RPMI8226 (cell line): ENCODE measurements at places on chromosomes 4 and X.

DNA sequence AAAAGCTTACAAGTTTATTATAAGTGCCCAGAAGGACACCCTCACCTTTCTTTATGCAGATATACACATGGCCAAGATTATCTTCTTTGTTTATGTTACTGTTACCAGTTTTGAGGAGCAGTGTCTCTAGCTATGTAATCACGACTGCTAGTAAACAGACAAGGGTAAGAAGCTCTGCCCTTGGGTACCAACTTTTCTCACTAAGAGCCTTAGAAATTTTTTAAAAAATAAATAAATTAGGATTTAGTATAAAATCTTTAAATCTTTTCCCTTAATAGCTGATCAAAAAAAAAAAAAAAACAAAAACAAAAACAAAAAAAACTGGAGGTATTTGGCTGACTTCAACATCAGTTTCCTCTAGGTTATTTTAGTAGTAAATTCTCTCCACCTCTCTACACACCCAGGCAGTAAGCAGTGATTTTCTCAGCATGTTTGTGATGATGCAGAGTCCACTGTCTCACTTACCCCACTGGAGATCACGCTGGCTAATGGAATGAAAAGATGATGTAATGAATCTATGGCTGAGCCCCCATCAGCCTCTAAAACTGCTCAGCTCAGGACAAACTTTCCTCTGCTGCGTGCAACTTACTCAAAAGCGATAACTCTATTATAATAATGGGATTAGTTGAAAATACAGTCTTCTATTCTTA is 125.9 kb downstream of the FRYL start:
- no peak for DNase-seq

DNA sequence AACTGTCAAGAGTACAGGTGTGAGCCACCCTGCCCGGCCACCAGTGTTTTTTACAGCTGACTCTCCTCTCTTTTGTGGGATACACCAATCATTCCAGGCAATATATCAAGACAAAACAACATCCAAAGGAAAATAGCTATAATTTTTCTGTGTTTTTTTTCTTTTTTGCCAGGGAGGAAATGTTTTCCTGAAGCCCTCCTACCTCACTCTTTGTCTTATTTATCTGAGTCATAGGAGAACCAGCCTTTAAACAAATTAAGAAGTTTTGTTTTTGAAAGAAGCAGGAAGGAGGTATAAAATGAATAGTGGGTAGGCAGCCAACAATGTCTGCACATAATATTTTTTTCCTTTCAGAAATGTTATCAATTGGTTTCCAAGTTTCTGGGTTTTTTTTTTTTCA is 493.9 kb downstream of the CCSER1 start:
- no peak for DNase-seq

- DNase-seq, result peak; percentile 65
Observed at GRCh38 chr4:1277667-1278665, 11.7 kb upstream of the MAEA start.

- DNase-seq, result no peak
Observed at GRCh38 chr4:188930822-188931221, 791.6 kb downstream of the TRIML1 start.

- no peak for DNase-seq
Observed at GRCh38 chr4:53587135-53587534, 4.2 kb downstream of the LNX1 start.

GRCh38 chrX:47080215-47080914 is 2.1 kb downstream of the RGN start:
- DNase-seq, result no peak

DNA sequence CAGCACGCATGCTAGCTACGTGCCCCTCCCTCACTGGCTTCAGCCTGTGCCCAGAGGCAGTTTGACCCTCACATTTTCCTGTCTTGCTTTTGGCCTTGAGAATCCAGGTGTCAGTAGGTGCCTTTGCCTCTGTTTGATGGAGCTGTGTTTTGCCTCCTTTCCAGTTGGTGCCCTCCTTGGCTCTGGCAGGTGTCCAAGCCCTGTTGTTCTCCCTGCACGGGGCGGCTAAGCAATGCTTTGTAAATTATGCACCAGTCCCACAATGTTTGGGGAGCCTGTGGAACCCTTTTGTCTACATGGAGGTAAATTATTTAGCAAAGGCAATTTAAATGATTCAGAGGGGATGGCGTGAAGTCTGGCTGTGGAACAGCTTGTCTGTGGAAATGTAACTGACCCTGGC is 202.9 kb upstream of the BOD1L1 start:
- no peak for DNase-seq

GRCh38 chr4:139593091-139593564 is 37.1 kb upstream of the SETD7 start:
- DNase-seq, result no peak

DNA sequence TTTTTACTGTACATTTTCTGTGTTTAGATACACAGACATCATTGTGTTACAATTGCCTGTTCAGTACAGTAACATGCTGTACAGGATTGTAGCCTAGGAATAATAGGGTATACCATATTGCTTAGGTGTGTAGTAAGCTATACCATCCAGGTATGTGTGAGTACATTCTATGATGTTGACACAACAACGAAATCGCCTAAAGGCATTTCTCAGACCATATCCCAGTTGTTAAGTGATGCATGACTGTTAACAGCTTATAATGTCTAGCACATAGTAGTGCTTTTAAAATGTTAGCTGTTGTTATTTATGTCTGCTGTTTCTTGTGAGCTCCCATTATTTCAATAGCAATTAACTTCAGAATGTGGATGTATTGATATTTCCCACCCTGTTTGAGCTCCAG is 4.5 kb downstream of the PRRG1 start:
- no peak for DNase-seq

- no peak for DNase-seq
Observed at GRCh38 chr4:45131020-45131419, 404.7 kb upstream of the GNPDA2 start.

DNA sequence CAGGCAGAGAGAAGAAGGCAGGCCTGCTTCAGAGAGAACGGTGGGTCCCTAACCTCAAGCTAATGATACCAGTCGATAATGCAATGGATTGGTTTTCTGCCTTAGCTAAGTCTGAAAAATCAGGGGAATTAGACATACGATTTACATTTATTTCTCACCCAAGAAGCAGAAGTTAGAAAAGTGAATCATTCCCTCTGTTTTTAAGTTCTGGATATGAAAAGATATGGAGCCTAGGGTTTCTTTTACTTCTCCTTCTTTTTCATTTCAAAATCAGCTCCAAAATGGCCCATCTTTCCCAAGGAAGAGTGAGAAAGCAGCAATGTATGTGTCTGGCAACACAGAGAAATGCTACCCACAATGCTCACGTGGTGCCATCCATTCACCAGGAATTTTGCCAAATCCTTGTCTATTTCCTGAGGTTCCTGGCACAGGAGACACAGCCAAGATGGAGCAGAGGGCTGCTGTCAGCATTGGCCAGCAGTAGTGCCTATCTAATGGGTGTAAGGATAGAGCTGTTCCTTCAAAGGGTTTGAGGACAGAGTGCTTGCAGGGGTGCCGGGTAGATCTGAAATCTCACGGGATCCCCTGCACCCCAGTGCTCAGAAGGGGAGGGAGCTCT is 231.5 kb downstream of the MAML3 start:
- no peak for DNase-seq

DNA sequence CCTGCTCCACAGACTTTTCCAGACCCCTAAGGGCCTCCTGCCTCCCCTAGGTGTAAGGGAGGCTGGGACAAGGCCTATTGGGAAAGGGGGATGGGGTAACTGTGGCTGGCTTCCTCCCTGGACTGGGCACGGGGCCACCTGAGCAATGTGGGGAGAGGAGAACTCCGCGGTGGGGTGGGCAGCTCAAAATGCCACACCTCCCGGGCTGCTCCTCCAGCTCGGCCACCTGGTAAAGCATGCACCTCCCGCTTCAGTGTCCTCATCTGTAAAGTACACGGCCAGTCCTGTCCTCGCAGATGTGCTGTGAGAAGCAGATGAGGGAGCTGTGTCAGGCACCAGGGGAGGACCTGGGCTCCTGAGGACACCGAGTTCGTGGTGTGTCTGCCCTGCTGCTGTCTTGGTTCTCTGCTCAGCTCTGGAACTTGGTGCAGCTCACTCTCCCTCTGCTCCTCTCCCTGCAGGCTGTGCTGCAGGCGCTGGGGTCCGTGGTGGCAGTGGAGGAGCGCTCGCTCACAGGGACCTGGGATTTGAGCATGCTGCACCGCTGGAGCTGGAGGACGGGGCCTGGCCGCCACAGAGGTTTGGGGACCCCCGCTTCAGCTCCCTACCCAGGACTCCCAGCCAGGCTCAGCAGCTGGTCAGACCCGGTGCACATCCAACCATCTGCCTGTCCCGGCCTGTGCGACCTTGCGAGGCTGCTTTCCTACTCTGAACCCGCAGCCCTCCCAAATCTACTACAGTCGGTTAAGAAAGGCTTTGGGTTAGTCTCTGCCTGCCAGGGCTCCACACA is 20.8 kb upstream of the MRFAP1 start:
- no peak for DNase-seq

GRCh38 chrX:54529151-54529550 is 868 bp upstream of the GNL3L start:
- no peak for DNase-seq

GRCh38 chrX:77572322-77572721 is 125.1 kb downstream of the FGF16 start:
- DNase-seq, result no peak

- no peak for DNase-seq
Observed at GRCh38 chrX:152020888-152021287, 46.4 kb upstream of the GABRE start.

- DNase-seq, result no peak
Observed at GRCh38 chr4:1777822-1778641, 15.1 kb upstream of the FGFR3 start.

DNA sequence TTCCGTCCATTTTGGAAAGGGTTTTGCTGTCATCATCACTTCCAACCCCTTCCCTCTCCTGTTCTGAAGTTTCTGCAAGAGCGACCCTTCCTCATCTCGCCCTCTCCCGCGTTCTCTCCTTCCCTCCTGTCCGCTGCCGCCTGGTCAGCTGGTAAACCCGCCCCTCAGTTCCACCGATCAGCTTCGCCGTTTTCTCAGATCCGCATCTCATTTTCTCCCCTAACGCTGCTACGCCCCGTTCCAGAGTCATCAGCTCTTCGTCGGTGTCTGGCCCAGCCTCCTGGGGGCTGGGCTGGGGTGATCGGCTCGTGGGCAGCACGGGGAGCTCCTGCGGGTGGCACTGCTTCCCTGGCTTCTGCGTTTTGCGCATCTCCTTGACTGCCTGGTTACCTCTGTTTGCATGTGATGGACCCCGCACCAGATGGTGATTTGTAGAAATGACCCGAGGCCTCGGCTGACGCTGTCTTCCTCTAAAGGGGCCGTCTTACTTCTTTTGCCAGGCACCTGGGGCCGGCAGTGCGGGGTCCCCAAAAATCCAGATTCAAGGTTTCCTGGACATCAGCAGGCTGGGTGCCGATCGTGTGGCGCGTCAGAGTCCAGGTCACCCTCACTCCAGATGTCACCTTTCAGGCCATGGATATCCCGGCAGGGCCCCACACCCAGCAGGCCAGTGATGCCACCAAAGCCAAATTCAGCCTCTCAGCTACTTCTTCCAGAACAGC is 13.4 kb downstream of the CTBP1 start:
- no peak for DNase-seq

DNA sequence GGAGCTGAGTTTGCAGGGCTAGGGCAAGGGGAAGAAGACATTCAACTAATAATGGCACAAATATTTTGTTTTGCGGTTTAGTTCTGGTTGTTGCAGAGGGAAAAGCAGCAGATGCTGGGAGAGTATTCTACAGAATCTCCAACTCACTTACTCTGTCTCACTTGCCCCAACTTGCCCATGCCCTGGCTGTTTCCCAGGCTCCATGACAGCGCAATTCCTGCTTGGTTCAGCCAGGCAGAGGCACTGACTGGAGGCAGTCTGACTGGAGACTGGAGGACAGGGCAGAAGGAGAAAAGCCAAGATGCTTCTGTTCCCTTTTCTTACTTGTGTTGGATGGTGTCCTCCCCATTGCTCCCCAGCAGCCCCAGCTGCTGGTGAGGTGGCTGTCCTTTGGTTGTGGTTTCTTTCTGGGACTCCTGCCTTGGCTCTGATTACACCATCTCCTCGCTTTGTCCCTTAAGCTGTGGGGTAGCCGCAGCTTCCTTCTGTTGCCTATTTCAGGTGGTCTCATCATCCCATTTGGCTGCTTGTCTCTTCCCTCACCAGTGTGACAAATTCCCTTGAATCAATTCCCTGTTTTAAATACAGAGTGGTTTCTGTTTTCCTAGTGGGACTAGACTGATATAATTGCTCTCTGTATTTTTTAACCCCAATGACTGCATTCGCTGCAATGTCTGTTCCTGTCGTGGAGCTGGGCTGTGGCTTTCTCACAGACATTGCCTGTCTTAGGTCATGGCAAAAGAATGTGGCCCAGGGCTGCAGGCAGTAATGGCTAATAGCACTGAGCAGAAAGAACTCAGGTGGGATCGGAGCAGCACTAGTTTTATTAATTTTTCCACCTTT is 24.2 kb upstream of the RASL11B start:
- DNase-seq, result no peak

GRCh38 chr4:26766141-26766540 is 94.5 kb upstream of the STIM2 start:
- no peak for DNase-seq

GRCh38 chr4:79364061-79364460 is 38.2 kb upstream of the NAA11 start:
- no peak for DNase-seq

- no peak for DNase-seq
Observed at GRCh38 chr4:151561551-151562256, 152.7 kb downstream of the FHIP1A start.

- peak; percentile 31 for DNase-seq
Observed at GRCh38 chrX:13750812-13751211, 16.3 kb downstream of the OFD1 start.

DNA sequence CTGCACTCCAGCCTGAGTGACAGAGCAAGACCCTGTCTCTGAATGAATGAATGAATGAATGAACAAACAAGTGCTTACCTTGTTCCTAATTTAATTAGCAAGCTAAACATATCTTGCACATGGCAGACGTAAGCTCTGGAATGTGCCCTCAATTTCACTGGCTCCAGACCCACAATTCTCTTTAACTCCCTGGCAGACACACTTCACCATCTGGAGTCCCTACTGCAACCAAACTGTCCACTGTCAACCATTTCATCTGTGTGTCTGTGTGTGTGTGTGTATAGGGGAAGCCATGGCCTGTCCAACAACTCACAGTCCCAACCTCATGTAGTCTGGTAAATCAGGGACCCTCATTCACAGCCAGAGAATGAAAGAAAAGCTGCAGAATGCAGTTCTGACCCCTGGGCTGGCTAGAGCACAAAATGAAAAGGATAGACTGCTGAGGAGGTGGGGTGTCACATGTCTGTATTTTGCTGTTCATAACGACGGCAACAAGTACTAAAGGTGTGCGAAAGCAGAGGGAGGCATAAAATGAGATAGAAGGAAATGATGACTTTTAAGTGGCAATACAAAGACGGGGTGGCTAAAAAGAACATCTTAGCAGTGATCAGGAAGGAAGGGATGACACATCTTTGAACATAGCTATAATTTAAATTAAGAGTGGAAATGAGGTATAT is 114.1 kb downstream of the TSPAN5 start:
- DNase-seq, result no peak

DNA sequence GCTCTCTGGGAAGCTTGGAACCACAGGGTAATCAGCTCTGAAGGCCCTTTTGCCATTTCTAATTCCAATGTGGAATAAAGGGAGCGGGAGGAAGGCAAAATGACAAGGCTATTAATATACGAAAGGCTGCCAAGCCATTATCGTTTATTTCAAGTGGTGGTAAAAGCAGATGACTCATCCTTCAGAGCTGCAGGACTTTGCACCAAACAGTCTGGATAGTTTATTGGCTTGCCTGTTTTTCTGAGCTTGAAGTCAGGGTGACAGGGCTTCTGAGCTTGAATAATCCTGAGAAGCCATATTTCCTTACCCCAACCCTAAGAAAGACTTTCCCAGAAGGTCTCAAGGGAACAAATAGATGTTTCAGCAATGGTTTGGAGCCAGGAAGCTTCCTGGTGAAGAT is 7.7 kb upstream of the GABRE start:
- no peak for DNase-seq

GRCh38 chrX:70476934-70477733 is 32.5 kb downstream of the DLG3 start:
- no peak for DNase-seq
